ENCODE measurements at places on chromosomes 7 and 10.
A peak's percentile ranks its signal among the peaks of the same experiment; 100 is the strongest.

GRCh38 chr7:93205046-93205445, 21.2 kb downstream of the HEPACAM2 start:
- DNase-seq: no peak

GRCh38 chr10:4450981-4451908, 374.8 kb upstream of the AKR1E2 start:
- DNase-seq: no peak

DNA sequence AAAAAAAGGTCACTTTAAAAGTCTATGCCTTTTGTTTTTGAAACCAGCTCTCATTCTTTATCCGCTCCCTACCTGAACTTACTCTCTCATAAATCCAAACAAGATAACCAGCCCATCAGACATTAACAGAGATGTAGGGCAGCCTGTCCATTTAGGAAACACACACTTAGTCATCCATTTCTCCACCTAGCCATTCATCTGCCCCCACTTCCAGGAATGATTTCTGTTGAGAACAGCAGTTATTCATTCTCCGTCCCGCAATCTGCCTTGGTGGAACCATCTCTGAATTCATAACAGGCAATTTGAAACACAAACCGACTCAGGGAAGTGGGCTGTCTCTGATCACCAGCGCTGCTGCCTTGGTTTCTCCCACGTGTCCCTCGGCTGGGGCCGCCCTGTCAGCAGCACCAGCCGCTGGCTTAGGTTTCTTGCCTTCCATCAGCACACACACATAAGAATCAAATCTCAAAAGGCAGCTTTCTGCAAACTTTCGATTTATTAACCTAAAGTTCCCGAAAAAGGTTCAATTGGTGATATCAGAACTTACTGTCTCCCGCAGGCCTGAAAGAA, 528.2 kb upstream of the NRP1 start:
- no peak for DNase-seq

GRCh38 chr10:122293961-122294380, 22.9 kb downstream of the BTBD16 start:
- DNase-seq: no peak

DNA sequence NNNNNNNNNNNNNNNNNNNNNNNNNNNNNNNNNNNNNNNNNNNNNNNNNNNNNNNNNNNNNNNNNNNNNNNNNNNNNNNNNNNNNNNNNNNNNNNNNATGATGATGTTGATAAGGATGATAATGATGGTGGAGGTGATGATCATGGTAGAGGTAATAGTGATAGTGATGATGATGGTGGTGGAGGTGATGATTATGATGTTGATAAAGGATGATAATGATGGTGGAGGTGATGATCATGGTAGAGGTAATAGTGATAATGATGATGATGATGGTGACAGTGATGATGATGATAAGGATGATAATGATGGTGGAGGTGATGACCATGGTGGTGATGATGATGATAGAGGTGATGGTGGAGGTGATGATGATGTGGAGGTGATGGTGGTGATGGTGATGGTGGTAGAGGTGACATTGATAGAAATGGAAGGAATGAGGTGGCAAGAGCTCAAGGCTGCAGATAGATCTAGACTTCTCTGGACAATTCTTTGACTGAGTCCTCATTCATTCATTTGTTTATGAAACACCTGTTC, 47.8 kb downstream of the FAM20C start:
- DNase-seq: no peak

DNA sequence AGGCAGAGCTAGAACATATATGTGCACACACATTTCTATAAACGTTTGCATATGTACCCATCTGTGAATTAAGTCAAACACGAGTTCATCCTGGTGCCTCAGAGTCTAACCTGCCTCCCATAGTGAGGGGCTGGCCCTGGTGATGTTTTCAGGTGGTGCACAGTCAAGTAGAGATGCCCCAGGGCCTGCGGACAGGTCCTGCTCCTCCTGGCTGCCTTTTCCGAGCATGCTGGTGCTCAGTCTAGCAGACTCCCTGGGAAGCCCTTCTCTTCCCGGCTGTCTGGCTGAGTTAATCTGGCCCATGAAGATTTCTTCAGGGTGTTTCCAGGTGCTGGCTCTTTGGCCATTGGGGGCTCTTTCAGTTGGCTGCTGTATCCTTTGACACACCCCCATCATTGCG, 14.3 kb downstream of the ADCY1 start:
- no peak for DNase-seq

- DNase-seq: no peak
Observed at GRCh38 chr10:93189944-93190343, 116.3 kb downstream of the CYP26A1 start.

DNA sequence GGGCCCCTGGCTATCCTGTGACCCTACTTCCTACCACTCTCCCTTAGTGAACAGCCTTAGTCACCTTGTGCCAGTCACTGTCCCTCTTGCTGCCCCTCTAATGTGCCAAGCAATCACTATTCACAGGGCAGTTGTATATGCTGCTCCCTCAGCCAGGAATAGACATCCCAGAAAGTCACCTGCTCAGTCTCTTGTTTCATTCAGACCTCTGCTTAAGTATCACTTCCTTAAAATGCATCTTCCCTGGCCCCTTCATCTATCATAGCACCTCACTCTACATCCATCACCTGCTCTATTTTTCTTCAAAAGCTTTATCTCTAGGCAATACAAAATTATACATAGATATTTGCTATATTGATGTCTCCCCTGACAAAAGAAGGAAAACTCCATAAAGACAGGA, 328.4 kb upstream of the NFE2L3 start:
- no peak for DNase-seq

- DNase-seq: no peak
Observed at GRCh38 chr10:77228559-77228958, 409.0 kb downstream of the KCNMA1 start.

DNA sequence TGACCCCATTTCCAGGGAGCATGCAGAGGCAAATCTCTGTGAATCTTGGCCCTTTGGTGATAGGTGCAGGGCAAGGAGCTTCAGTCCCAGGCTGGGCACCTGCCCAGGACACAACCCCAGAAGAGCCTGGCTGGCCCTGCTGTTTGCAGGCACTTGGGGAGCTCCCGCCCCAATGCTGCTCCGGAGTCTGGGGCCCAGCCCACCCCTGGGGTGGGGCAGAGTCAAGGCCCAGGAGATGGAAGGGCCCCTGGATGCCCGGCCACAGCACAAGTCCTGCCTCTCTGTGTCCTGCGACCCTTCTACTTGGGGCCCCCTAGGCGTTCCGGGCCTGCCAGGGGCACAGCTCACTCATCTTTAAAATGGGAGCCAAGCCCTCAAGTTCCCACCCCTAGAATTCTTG, 24.7 kb downstream of the PDGFA start:
- DNase-seq: no peak

GRCh38 chr7:97016381-97017191, 8.0 kb downstream of the DLX5 start:
- peak; percentile 64 for DNase-seq

DNA sequence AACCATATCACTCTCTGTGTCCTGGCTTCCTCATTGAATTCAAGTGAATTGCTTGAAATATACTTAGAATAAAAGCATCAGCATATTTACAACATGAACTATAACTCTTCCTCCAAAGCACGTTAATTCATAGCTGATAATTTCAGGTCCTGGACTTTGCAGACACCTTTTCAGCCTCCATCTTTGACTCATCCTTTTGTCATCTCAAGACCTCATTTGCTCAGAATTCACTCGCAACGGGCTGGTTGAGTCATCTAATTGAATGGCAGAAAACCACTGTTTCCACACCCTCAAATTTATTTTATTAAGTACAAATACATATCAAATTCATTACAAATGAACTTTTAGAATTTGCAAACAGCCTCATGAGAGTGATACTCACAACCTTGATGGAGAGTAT, 545.7 kb downstream of the GATA3 start:
- DNase-seq: no peak

GRCh38 chr10:5480162-5480941, 19.0 kb downstream of the CALML5 start:
- DNase-seq: no peak

GRCh38 chr10:103923502-103923901, 5.5 kb upstream of the STN1 start:
- no peak for DNase-seq
